ENCODE measurements at places on chromosomes 5 and 9.
A peak's percentile ranks its signal among the peaks of the same experiment; 100 is the strongest.

- DNase-seq: no peak
Observed at GRCh38 chr9:35679766-35680330, 6.1 kb downstream of the CA9 start.

- no peak for DNase-seq
Observed at GRCh38 chr5:56055287-56055686, 60.5 kb upstream of the IL6ST start.

GRCh38 chr9:109453210-109453842 lies 44.8 kb downstream of the PTPN3 start:
- DNase-seq: peak; percentile 78

- DNase-seq: no peak
Observed at GRCh38 chr5:168426007-168426863, 60.0 kb upstream of the RARS1 start.

Data from COLO829 (cell line).